Sigmoid colon (tissue), 7 donors: ENCODE measurements at places on chromosomes 12 and 14. TPM values are rescaled to one million over a fixed set of nuclear protein-coding genes. Genes with fewer than 3 reads are reported as not detected.
A peak's percentile ranks its signal among the peaks of the same experiment; 100 is the strongest.

The PRKCH gene
- total RNA-seq: 15.3 TPM

The PPP4R4 gene
- 0.27 TPM for total RNA-seq

The TMEM52B gene
- not detected for total RNA-seq

GRCh38 chr14:101359221-101360053 is 201.9 kb upstream of the DIO3 start:
- peak; percentile 95 for DNase-seq

DNA sequence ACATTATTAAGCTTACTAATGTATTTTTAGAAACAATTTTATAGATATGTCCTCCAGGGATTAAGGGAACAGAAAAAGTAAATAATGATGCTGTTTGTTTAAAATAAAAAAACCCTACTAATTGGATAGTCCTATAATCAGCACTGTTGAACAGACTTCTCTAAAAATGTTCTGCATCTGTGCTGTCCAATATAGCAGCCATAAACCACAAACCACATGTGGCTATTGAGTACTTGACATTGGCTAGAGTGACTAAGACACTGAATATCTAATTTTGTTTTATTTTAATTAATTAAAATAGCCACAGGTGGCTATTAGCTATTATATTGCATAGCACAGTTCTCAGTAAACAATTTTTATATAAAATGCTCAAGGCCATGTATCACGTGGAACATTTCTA is 210.4 kb downstream of the DPY19L2 start:
- DNase-seq: no peak
